ENCODE measurements at places on chromosomes 11 and 22.

- no peak for DNase-seq
Measured at GRCh38 chr11:17770048-17770652, 35.6 kb downstream of the KCNC1 start.

DNA sequence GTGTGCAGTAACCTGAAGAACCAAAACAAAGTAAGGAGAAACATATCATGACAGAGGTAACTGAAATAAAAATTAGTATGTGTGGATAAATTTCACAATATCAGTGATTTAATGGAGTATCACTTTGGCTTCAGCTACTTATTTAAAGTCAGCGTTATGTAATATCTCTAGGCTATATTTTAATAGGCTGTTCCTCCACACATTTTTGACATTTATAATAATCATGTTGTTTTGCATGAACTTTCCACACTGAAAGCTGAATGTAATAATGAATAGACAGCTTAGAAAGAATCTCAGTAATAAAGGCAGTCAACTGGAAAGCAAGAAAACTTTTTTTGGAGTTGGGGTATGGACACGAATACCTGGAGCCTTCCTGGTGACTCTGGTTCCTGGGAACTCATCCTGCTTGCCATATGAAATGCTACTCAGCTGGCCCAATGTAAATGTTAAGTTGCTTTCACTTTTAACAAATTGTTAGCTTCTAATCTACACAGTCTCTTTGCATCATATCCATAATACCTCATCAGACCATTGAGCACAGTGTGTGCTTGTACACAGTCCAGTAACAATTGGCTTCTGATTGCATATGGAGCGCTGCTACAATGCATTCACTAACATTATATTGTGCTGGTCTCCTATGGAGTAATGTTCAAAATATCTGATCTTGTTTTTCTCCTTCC, 257.7 kb downstream of the SOX6 start:
- DNase-seq: no peak

- no peak for DNase-seq
Measured at GRCh38 chr22:40385036-40385782, 14.8 kb downstream of the SGSM3 start.

DNA sequence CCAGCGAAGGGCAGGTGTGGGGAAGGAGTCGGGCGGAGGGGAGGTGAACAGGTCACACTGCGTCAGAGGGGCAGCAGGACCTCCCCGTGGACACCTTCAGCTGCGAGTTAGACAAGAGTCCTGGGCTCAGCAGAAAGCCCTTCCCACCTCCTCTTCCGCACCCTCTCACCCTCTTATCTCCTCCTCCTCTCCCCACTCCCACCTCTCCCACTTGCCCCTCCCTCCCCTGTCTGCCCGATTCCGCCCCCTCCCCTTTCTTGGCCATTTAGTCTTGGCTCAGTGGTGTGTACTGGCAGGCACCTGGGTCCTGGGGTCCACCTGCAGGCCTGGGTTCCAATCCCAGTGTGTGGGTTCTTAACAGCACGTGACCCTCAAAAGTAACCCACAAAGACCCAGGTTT, 37.2 kb downstream of the CYTH4 start:
- no peak for DNase-seq

DNA sequence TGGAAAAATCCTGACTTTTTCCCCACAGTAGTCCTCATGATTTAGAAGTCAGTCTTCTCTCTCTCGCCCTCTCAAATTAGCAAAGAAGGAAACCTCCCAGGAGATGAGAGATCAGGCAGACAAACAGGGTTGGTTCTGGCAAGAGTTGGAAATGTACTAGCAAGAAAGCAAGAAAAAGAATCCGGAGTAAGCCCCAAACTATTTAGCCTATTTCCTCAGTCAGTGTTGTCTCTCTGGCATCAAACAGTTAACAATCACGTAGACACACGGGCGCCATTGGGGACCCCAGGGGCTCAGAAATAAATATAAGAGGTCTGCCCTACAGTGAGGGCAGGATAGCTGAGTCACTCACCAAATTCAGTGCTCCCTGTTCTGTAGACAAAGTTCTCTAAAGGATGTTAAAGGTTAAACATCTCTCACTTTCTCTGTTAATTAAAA, 4.7 kb downstream of the C11orf52 start:
- DNase-seq: no peak

- no peak for DNase-seq
Measured at GRCh38 chr11:9982127-9982795, 311.8 kb downstream of the SBF2 start.

- no peak for DNase-seq
Measured at GRCh38 chr11:102780491-102780918, at the start of gene MMP10. Gene MMP10 (minus strand): TSS chr11:102780628. CDS start chr11:102780591, 37 bp downstream.

DNA sequence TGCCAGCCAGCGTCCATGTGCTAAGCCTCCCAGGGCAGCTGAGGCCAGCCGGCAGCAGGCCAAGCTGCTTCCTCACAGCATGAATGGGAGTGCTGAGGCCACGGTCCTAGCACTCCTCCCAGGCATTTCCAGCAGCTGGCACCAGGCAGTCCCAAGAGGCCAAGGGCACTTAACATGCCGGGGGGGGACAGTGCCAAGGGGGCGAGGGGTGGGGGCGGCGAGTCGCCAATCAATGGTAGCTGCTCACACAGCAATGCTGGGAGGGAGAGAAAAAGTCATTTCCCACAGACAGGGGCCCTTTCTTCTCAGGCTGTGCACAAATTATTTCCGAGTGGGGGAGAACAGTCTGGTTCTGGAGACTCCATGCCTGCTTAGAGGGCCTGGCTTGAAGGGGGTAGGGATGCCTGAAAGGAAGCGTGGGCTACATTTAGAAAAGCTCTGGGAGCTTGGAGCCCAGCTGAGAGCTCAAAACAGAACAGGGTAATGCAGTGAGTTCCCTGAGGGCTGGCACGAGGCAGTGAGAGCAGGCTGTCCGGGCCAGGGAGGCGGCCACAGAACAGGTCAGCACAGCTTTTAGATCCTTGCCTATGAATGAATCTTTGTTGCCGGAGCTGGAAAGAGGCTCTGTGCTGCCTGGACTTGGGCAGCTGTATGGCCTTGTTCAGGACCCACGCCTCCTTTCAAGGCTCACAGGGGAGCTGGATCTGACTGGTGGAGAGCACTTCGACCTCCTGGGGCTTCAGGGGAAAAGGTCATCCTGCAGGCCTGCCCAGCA, 14.4 kb upstream of the TBC1D10A start:
- no peak for DNase-seq

- no peak for DNase-seq
Measured at GRCh38 chr22:33697640-33698039, 222.6 kb downstream of the LARGE1 start.

DNA sequence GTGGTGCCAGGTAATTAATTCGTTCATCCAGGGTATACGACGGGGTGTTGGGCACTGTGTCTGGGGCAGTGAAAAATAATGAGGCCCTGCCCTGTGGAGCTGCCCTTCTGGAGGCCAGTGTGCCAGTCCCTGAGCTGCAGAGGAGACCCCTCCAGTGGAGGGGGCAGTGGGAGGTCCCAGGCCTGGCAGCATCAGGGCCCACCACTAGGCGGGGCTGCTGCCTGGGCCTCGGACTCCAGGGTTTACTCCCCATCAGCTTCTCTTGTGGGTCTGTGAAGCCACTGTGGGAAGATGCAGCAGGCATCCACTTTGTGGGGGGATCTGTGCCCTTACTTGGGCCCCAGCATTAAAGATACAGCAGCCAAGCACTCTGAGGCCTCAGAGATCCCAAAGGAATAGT, 17.4 kb upstream of the TMPRSS6 start:
- DNase-seq: no peak

DNA sequence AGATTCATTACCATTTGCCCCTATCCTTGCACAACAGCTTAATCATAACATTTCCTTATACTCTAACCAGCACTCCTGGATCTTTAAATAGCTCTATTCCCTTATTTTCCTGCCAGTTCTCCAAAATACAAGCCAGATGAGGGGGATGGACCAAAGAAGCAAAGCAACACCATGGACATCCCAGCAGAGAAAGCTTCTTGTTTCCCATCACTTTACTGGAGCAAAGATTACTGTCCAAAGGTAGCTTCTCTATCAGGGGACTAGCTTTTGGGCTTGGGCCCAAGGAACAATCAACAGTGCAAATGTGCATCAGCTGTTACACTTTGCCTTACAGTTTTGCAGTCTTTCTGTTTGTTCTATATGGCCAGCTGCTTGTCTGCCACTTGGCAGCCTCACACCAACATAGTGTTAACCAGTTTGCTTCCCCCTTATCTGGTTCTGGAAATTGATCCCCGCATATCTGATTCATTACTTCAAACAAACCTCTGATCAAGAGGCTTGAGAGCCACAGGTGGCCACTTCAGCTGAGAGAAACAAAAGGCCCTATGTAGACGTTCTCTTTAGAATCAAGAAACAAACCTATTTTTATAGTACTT, 814.3 kb downstream of the METTL15 start:
- no peak for DNase-seq

- DNase-seq: no peak
Measured at GRCh38 chr11:122874991-122875390, 7.6 kb upstream of the JHY start.

GRCh38 chr11:133191931-133192330, 340.4 kb downstream of the OPCML start:
- no peak for DNase-seq

GRCh38 chr22:49433717-49434611, 393.7 kb downstream of the BRD1 start:
- DNase-seq: no peak

GRCh38 chr22:17916226-17916889, 108.0 kb downstream of the MICAL3 start:
- DNase-seq: no peak

DNA sequence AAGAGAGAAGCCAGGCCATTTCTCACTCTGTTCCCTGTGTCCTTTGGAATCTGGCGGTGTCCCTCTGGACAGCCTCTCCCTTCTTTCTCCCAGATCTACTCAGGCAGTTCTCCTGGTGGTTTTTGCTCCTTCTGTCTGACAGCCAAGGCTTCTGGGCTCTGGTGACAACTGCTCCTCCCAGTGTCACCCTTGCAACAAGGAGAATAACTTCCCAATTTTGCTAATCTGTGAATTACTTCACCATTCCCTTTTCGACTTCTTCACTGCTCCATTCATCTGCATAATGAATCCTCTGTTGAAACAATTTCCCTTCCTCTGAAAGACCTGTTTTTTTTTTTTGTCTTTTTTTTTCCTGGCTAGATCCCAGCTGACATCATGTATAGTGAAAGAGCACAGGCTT, 56.3 kb upstream of the PDE3B start:
- no peak for DNase-seq

DNA sequence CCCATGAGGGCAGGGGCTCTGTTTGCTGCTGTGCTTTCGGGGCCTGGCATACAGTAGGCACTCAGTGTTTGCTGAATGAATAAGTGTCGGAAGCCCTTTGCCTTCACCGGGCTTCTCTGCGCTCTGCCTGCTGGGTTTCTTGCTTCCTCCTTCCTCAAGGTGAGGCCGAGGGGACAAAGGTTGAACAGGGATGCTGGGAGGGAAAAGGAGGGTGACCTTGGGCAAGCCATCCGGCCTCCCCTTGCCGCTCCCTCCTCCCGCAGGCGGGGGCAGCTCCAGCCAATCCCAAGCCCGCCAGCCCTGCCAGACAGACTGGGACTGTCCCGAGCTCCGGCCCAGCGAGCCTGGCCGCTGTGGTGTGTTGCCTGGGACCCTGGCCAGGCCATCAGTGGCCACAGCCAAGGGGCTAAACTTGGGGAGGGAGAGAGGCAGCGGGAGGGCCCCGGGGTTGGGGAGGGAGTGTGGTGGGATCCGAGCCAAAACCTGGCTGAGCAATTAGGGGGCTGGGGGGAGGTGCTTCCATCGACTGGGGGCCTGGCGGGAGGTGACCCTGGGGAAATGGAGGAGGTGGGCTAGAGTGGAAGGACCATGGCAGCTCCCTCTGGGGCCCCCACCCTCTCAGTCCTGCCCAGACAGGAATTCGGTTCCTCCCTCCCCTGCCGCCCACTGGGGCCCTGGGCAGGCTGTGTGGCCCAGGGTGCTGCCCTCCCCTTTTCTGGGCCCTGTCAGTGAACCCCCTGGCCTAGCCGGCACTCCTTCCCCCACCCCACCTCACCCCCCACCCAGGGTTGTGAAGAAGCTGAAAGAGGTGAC, 3.4 kb upstream of the RCOR2 start:
- DNase-seq: no peak

GRCh38 chr11:66360406-66361073, 11.0 kb downstream of the SLC29A2 start:
- no peak for DNase-seq

DNA sequence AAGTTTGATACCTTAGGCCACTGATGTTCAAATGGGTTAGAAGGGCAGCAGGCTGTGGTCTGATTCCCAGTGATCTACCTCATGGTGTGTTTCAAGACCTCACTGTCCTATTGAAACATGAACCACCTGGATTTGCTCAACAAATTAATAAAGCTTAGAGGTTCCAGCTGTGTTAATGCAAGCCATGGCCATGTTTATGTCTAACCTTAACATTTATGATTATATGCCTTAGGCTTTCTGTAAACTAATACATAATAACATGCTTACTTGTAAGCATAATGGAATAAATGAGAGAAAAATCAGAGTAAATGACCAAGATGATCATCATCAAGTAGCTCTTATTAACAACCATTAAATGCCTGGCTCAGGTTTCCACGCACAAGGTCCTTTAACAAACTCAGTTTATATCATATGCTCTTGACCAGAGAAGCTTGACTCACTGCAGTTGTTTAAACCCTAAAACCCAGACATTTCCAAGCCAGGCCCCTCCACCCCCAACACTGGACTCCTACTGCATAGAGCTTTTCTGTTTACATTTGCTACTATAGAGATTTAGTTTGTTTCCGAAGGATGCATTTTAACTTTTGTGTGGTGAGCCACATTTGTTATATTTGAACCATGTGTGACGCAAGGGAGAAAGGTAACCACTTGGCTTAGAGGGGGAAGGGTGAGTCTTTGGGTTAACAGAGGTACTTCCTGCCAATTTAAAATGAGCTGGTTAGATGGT, 43.7 kb downstream of the KREMEN1 start:
- no peak for DNase-seq

- no peak for DNase-seq
Measured at GRCh38 chr11:45651841-45652749, 13.3 kb downstream of the CHST1 start.

DNA sequence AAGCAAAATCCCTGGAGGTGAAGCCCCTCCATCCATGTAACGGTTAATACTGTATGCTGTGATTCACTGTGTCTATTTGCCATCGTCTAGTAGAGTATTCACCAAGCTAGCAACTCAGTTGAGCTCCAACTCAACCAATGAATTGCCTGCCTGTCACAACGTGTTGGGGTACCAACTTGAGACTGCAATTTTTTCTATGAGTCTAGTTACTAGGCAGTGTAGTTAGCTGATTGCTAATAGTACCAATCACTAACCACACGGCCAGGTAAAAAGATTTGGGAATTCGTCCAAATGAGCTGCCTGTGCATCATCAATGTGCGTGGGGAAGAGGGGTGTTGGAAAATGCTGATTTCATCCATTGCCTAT, 1.0 kb upstream of the BTG4 start:
- no peak for DNase-seq
